Muscle of leg (tissue), 16 donors: ENCODE measurements at places on chromosomes 7 and 10.

GRCh38 chr7:2639181-2639681, 7.4 kb downstream of the TTYH3 start:
- no peak for DNase-seq

GRCh38 chr10:36182179-36182566, 540.1 kb upstream of the FZD8 start:
- DNase-seq = peak; percentile 56

- no peak for DNase-seq
Observed at GRCh38 chr10:124996127-124996853, 54.4 kb downstream of the ZRANB1 start.

DNA sequence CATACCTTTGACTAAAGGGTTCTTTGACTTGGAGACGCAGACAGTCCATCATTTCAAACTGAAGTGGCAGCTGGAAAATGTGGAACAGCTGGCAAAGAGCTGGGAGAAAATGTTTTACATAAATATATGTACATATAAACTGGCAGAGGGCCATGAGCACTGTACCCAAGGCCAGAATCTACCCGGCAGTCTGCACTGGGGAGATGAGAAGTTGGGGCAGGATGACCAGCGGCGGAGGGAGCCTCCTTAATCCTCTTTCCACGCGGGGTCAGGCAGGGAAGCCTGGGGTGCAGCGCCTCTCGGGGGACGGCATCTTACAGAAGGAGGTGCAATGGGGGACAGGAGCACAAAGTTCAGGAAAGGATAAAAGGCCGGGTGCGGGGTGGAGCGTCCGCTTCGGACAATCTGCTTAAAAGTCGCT, 1.3 kb downstream of the GLI3 start:
- DNase-seq = peak; percentile 55

GRCh38 chr7:77862691-77863090, 64.1 kb downstream of the PHTF2 start:
- DNase-seq = peak; percentile 45

GRCh38 chr7:105014693-105015389, 836 bp downstream of the KMT2E start:
- peak; percentile 82 for DNase-seq

- no peak for DNase-seq
Observed at GRCh38 chr7:47083476-47084250, 498.2 kb downstream of the TNS3 start.

GRCh38 chr7:129872054-129872453, 80.7 kb downstream of the UBE2H start:
- no peak for DNase-seq

DNA sequence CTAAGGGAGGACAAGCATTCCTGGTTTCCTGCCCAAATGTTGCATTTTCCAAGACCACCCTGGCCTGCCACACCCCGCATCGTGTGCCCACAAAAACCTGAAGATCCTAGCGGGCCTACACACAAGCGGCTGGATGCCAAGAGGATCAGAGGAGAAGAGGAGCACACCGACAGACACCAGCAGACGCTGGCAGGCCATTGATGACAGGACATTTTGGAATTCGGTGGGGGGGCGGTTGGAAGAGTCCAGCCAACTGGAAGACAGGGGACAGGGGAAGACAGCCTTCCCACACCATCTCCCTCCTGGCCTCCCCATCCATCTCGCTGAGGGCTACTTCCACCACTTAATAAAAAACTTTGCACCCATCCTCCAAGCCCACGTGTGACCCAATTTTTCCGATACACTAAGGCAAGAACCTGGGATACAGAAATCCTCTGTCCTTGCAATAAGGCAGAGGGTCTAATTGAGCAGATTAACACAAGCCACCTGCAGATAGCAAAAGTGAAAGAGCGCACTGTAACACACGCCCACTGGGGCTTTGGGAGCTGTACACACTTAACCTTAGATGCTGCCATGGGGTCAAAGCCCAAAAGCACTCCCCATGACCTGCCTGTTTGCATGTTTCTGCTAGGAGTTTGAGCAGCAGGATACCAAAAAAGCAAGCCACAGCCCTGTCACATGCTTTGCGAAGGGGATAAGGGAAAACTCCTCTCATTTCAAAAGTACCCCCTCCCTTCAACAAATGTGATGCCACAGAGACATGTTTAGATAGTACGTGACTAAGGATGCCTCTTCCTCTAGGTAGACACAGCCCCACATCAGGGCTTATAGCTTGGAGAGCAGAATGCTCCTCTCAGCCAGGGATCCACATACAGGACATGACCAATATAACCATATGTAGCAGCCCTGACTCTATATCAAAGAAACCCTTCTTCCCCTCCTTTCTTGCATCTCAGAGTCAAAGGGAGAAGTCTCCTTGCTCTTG, 13.4 kb upstream of the SMNDC1 start:
- no peak for DNase-seq

GRCh38 chr10:72108830-72109635, 20.7 kb upstream of the SPOCK2 start:
- peak; percentile 32 for DNase-seq
